ENCODE measurements at places on chromosomes 3 and 15. TPM values are rescaled to one million over a fixed set of nuclear protein-coding genes. Genes with fewer than 3 reads are reported as not detected.

Gene KNL1
- 23.8 TPM for total RNA-seq

Gene XIRP1
- 0.66 TPM for total RNA-seq

Gene CPN2
- not detected for total RNA-seq

Gene QRICH1
- 127 TPM for total RNA-seq

Gene ROPN1
- not detected for total RNA-seq

Gene RPL39L
- total RNA-seq = 14.7 TPM

DNA sequence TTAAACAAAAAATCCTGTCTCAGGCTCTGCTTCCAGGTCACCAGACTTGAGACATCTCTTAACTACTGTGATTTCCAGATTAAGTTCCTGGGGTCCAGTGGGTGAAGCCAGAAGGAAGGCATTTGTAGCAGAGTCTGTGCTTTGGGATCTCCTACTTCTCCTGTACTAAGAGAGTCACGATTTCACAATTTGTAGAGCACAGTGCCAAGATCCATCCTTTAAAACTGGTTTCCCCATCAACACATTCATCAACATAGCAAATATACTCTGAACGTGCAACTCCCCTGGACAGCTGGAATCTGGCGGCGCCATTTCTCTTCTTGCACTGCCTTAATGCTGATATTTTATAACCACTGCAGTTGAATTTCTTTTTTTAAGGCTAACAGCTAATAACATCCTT, 33.2 kb downstream of the CDCP1 start:
- no peak overlapping the region for H3K4me3 ChIP-seq
- peaks cover 9% of the 10 kb centered on the region for H3K27me3 ChIP-seq
- no peak for DNase-seq
- peaks cover 48% of the 10 kb centered on the region for H3K4me1 ChIP-seq
- H3K27ac ChIP-seq = peak overlapping the region; percentile 66

- no peak for DNase-seq
- no peak overlapping the region for H3K4me3 ChIP-seq
- no peak overlapping the region for H3K27ac ChIP-seq
These were observed 16.0 kb downstream of the SLC41A3 start for GRCh38 chr3:126067959-126068358.

GRCh38 chr3:155771126-155771525, 26.3 kb upstream of the PLCH1 start:
- no peaks in the 10 kb centered on the region for H3K4me1 ChIP-seq
- DNase-seq = no peak
- no peak overlapping the region for H3K4me3 ChIP-seq
- no peaks in the 10 kb centered on the region for H3K27me3 ChIP-seq

GRCh38 chr15:62250186-62250585, 85.1 kb upstream of the C2CD4B start:
- H3K4me3 ChIP-seq = no peak overlapping the region
- no peaks in the 10 kb centered on the region for H3K36me3 ChIP-seq
- H3K27me3 ChIP-seq = peaks cover 15% of the 10 kb centered on the region
- H3K4me1 ChIP-seq = peaks cover 4% of the 10 kb centered on the region

- H3K27ac ChIP-seq = no peak overlapping the region
- H3K36me3 ChIP-seq = no peaks in the 10 kb centered on the region
- H3K27me3 ChIP-seq = no peaks in the 10 kb centered on the region
- peaks cover 1% of the 10 kb centered on the region for H3K4me1 ChIP-seq
- no peak for DNase-seq
These were observed 27.7 kb upstream of the PLXNA1 start for GRCh38 chr3:126955004-126955790.

- DNase-seq = no peak
- no peak overlapping the region for H3K27ac ChIP-seq
- no peaks in the 10 kb centered on the region for H3K27me3 ChIP-seq
- no peaks in the 10 kb centered on the region for H3K4me1 ChIP-seq
These were observed 75.0 kb upstream of the CADPS start for GRCh38 chr3:62950210-62950609.

DNA sequence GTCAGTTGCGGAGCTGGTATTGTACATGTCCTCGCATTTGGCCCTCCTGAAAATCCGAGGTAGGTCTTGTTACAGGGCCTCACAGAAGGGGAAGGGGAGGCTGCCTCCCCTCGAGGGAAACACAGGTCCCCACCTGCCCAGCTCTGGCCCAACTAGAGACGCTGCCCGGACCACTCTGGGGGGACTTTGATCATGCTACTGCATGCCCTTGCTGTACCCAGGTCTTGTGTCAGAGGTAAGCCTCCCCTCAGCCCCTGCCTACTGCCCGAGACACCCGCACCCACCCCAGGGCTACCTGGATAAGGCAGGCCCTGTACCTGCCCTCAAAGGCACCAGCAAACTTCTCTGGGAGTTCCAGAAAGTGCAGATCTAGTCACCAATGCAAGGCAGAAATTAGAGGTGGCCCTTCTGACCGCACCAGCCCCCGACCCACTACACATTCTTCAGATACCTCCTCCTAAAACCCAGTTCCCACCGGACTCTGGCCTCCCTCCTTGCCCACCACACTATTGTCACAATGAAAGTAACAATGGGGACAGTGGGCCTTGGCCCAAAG, 981 bp upstream of the SCAP start:
- peaks cover 12% of the 10 kb centered on the region for H3K36me3 ChIP-seq
- H3K4me1 ChIP-seq = peaks cover 23% of the 10 kb centered on the region
- H3K27me3 ChIP-seq = no peaks in the 10 kb centered on the region
- peak overlapping the region; percentile 84 for H3K4me3 ChIP-seq

GRCh38 chr3:3286014-3286413, 106.5 kb upstream of the CRBN start:
- H3K36me3 ChIP-seq = no peaks in the 10 kb centered on the region
- no peaks in the 10 kb centered on the region for H3K27me3 ChIP-seq
- DNase-seq = no peak
- no peak overlapping the region for H3K27ac ChIP-seq

- H3K36me3 ChIP-seq = no peaks in the 10 kb centered on the region
- DNase-seq = no peak
- no peaks in the 10 kb centered on the region for H3K27me3 ChIP-seq
- H3K4me3 ChIP-seq = no peak overlapping the region
- H3K27ac ChIP-seq = no peak overlapping the region
- peaks cover 2% of the 10 kb centered on the region for H3K4me1 ChIP-seq
These were observed 14.3 kb upstream of the LIMD1 start for GRCh38 chr3:45580112-45580765.

GRCh38 chr3:8366219-8366810, 135.3 kb upstream of the LMCD1 start:
- H3K4me3 ChIP-seq = no peak overlapping the region
- H3K27ac ChIP-seq = no peak overlapping the region
- no peaks in the 10 kb centered on the region for H3K36me3 ChIP-seq
- no peaks in the 10 kb centered on the region for H3K27me3 ChIP-seq
